ENCODE measurements at places on chromosomes 12 and 14. TPM values are rescaled to one million over a fixed set of nuclear protein-coding genes. Genes with fewer than 3 reads are reported as not detected.
A peak's percentile ranks its signal among the peaks of the same experiment; 100 is the strongest.

- no peak overlapping the region for H3K27ac ChIP-seq
- H3K36me3 ChIP-seq: peaks cover 33% of the 10 kb centered on the region
- H3K4me1 ChIP-seq: no peaks in the 10 kb centered on the region
- H3K4me3 ChIP-seq: no peak overlapping the region
- no peak for DNase-seq
Measured at GRCh38 chr14:35844494-35844893, 18.4 kb downstream of the BRMS1L start.

GRCh38 chr14:101475456-101476257, 85.6 kb upstream of the DIO3 start:
- no peaks in the 10 kb centered on the region for H3K4me1 ChIP-seq
- no peak overlapping the region for H3K4me3 ChIP-seq
- H3K27ac ChIP-seq: no peak overlapping the region
- H3K27me3 ChIP-seq: no peaks in the 10 kb centered on the region

DNA sequence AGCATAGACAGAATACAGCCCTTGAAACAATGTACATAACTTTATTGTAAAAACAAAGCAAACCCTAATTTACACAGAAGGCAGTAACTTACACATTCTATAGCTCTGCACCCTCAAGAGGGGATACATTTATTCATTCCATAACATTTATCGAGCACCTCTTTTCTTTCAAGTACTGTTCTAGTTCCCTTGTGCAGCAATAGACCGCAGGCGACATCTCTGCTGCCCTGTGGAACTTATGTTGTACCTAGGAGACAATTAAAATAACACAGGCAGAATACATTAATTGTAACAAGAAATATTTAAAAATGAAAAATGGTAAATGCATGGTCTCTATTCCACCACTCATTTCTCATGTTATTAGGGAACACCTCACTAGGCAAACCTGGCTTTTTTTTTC, 1.4 kb upstream of the ARHGDIB start:
- H3K27me3 ChIP-seq: no peaks in the 10 kb centered on the region
- no peak for DNase-seq
- H3K27ac ChIP-seq: peak overlapping the region; percentile 96

- no peak for DNase-seq
- H3K27ac ChIP-seq: no peak overlapping the region
- no peak overlapping the region for H3K4me3 ChIP-seq
- no peaks in the 10 kb centered on the region for H3K36me3 ChIP-seq
- H3K4me1 ChIP-seq: no peaks in the 10 kb centered on the region
Measured at GRCh38 chr14:47273939-47274338, 401.5 kb downstream of the MDGA2 start.

DNA sequence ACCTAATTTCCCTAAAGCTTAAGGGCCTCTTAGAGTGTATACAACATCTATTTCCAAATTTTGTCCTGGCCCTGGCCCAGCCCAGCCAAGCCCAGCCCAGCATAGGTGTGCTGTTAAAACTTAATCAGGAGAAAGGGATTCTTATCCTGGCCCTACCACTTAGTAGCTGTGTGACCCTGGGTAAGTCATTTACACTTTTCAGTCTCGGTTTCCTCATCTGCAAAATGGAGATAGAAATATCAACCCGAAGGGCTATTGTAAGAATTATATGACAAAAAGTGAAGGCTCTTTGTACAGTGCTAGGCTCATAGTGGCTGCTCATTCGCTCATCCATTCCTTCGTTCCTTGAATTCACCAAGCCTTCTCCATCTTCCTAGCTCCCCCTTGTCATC, 442 bp downstream of the ERG28 start:
- peak overlapping the region; percentile 98 for H3K27ac ChIP-seq
- H3K4me1 ChIP-seq: peaks cover 20% of the 10 kb centered on the region
- no peak for DNase-seq

TSPAN31 gene
- 18.2 TPM for total RNA-seq

TAS2R9 gene
- not detected for total RNA-seq

TMEM30B gene
- total RNA-seq: 3.4 TPM
